Lower lobe of right lung (tissue), 2 donors: ENCODE measurements at places on chromosomes 16 and 17.

DNA sequence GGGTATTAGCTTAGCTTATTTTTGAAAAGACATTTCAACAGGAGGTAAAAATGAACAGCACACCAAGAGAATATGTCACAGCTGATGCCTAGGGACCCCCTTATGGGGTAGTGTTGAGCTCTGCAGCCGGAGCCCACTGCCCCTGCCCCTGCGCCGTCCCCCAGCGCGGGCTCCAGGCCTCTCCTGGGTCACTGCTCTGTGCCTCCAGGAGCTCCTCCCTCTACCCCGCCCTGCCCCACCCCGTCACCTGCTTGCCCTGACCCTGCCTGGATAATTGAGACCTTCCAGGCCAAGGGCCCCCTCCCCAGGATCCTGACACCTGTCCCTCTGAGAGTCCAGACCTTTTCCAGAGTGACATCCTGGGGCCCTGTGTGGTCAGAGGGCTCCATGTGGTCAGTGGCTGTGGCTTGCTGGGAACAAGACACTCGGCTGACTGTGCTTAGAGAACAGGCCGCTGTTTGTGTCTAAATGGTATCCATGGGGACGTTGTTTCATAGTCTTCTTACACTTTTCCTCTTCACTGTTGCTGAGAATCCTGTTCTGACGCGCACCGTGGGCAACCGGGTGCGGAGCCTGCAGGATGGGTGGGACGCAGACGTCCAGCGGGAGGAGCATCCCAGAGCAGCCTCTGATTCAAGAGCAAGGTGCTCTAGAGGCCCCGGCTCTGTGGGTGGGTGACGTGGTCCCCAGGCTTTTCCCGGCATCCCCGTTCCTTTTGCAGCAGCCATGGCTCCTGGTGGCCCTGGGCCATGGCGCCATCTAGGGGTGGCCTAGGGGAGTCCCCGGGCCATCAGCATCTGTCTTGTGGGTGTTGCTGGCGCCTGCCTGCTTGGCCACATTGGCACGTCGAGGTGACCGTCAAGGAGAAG lies 20.0 kb upstream of the WFIKKN1 start:
- peak; percentile 83 for DNase-seq

DNA sequence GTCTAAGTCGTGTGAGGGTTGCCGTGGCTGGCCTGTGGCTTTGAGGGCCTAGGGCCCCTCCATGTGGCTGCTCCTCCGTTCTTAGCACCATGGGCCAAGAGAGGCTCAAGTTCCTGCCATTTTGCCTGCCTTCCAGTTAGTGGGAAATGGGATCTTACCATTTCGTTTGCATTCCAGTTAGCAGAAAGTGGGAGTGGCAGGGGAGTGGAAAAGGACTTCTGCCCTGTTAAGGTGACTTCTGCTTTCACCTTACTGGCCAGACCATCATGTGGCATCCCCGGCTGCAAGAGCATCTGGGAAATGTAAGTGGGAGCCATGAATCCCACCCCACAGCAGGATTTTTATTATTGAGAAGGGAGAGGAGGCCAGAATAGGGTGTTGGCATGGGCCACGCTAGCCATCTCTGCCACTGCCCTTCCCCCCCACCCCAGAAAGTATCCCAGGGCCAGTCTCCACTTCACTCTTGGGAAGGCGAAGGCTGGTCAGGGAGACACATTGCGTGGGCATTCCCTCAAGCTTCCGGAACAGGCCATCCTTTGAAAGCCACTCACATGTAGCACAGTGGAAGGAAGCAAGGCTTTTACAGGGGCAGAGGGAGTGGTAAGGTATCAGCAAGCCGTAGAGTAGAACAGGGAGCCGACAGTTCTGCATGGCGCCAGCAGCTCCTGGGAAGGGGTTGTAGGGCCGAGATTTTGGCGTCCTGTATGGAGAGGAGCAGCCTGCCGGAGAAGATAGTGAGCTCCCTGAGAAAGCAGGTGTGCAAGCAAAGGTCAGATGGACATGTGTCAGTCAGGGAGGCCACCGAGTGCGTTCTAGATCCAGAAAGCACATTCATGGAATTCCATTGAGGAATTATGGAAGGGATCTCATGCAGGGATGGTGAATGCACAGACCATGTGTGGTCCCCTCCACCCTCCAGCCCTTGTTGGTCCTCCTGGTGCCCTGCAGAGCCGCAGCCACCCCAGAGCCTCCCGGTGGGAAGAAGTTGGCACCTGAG lies 33.4 kb downstream of the CMIP start:
- DNase-seq, result no peak

DNA sequence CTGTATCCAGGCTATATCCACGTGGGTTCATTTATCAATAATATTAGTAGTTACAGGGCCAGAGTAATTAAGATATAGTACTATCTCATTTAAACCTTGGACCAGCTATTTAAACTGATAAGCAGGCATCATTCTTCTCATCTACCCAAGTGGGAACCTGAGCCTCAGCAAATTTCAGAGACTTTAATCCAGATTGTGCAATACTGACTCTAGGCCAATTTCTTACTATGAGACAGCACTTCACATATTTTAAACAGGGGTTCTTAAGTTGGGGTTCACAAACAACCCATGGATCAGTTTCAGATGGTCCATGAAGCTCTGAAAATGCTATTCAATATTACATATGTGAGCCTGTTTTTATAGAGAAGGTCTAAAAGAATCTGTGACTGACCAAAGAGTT lies 302.7 kb upstream of the PSMD7 start:
- DNase-seq, result no peak

DNA sequence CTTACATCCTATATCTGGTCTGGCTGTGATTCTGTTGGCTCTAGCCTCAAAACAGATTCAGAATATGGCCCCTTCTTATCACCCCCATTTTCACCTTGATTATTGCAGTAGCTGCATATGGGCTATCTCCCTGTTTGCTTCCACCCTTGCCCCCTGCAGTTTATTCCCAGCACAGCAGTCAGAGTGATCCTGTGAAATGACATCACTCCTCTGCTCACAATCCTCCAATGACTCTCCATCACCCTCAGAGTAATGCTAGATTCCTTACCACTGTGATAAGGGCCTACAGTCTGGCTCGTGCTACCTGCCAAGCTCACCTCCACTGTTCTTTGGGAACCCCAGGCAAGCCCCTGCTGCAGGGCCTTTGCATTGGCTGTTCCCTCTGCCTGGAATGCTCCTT lies 92.5 kb downstream of the ASIC2 start:
- no peak for DNase-seq

GRCh38 chr17:76562734-76563148 lies 22.9 kb downstream of the PRCD start:
- DNase-seq, result no peak

- DNase-seq, result no peak
These were observed 21.4 kb upstream of the SLC46A1 start for GRCh38 chr17:28427371-28427770.

GRCh38 chr16:3589441-3589921 lies 12.3 kb upstream of the NLRC3 start:
- DNase-seq, result peak; percentile 60

GRCh38 chr16:61128545-61129323 lies 907.5 kb downstream of the CDH8 start:
- DNase-seq, result no peak

DNA sequence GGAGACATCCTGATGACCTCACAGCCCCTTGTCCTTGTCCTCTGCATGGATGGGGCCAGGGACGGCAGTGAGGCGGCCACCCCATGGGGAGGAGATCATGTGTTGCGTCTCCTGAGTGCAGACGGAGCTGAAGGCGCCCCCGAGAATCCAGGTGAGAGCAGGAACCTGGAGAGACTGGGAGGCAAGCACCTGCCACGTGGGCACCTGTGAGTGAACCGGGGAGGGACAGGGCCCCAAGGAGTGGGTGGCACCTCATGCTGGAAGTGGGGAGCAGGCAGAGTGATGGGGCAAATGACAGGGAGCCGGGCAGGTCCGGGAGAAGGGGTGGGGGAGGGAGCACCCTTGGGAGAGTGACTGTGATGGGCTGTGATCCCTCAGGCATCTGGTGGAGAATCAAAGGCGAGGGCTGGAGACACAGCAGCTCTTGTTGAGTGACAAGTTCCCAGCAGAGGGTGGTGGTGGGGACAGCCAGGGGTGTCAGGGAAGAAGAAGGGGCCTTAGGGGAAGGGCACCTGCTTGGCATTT lies 174.3 kb upstream of the CHMP6 start:
- DNase-seq, result peak; percentile 30

DNA sequence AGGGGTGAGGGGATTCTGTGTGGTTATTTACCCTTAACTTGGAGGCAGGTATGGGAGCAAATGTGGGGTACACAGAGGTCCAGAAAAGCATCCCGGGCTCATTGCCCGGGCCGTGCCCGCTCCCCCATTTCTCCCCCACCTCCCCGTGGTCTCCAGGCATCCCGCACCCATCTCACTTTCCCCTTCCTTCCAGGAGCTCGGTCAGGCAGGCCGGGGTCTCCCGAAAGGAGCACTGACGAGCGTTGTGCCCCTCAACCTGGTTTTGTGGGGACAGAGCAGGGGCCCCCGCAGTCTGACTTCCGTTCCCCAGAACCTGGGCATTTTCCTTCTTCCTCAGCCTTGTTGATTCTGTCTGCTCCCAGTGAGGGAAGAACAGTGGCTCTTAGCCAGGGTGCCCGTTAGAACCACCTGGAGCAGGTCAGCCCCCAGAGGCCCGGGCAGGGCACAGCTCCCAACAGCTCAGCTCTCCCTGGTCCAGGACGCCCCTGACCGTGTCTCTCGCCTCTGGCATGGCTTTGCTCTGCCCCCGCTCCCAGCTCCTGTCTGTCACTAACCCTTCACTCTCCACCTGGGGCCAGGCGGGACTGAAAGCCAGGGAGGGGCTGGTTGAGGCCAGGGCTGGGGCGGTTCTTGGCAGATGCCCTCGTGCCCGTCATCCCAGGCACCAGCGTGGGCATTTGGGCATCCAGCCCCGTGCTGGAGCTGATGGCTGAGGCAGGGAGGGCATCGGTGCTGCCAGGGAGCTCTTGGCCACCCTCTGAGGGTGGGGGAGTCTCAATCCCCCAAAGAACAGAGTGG lies 12.5 kb upstream of the NUDT16L1 start:
- peak; percentile 58 for DNase-seq

DNA sequence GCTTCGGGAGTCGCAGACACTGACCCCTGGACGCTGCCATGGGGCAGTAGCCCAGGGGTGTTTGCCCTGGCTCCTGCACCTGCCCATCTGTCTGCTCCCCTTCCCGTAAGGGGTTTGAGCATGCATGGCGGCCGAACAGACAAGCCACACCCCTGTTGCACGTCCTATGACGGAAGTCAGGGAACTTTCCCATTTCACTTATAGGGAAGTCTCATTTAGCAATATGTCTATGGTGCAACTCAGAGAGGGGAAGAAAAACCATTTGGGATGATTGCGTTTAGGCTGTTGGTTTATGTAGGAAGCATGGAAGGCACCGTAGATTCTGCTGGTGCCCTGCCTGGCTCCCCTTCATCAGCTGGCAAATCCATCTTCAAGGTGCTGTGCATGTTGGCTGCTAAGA lies 112.5 kb downstream of the HAPSTR1 start:
- no peak for DNase-seq

- DNase-seq, result no peak
These were observed 115.9 kb upstream of the TNRC6C start for GRCh38 chr17:77842528-77843147.

GRCh38 chr17:64614266-64615027 lies 47.7 kb downstream of the SMURF2 start:
- DNase-seq, result no peak

- no peak for DNase-seq
These were observed 42.8 kb downstream of the MARCHF10 start for GRCh38 chr17:62765351-62765750.

DNA sequence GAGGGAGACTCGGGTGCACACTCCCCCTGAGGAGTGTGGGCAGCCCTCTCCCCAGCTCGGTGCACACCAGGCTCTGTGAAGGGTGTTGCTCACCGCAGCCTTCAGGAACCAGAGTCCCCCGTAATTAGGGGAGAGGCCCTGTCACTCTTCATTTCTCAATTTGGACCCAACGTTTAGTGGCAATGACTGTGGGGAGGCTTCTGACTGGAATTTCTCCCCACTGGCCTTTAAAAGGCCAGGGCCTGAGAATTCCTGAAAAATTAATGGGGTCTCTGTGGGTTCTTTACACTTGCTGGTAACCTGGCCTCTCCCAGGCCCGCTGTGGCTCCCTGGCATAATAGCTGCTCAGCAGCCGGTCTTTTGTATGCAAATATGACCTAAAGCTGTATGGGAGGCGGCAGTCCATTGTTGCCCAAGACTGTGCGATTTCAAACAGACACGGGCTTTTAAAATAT lies 209.7 kb downstream of the MSI2 start:
- no peak for DNase-seq
